Fibroblast of the aortic adventitia (primary cell): ENCODE measurements at places on chromosomes 7 and 10. TPM values are rescaled to one million over a fixed set of nuclear protein-coding genes. Genes with fewer than 3 reads are reported as not detected.

LRRTM3 gene
- total RNA-seq: under 0.01 TPM in 1 of 2 replicates, not detected in the other

BICC1 gene
- total RNA-seq: 123 and 177 TPM in 2 replicates

SPDYE1 gene
- not detected in 2 replicates for total RNA-seq

HOXA6 gene
- not detected in 2 replicates for total RNA-seq

STAM gene
- total RNA-seq: 32.0 and 40.6 TPM in 2 replicates

PDE1C gene
- total RNA-seq: 7.4 and 187 TPM in 2 replicates

TMEM26 gene
- 5.7 and 20.5 TPM in 2 replicates for total RNA-seq

NYAP1 gene
- total RNA-seq: 0.81 and 5.6 TPM in 2 replicates

PTPN20 gene
- 0.27 TPM in 1 of 2 replicates, not detected in the other for total RNA-seq

ZNF212 gene
- total RNA-seq: 5.6 and 14.3 TPM in 2 replicates

TEX47 gene
- not detected in 2 replicates for total RNA-seq

DENND2A gene
- 10.8 and 17.7 TPM in 2 replicates for total RNA-seq

ANKRD7 gene
- total RNA-seq: 1.4 and 3.9 TPM in 2 replicates

VKORC1L1 gene
- 8.7 and 17.8 TPM in 2 replicates for total RNA-seq

C10orf105 gene
- total RNA-seq: under 0.01 TPM in 1 of 2 replicates, not detected in the other

CLDN4 gene
- total RNA-seq: 0.54 and 0.74 TPM in 2 replicates

ACSM6 gene
- not detected in 2 replicates for total RNA-seq

NUTM2A gene
- total RNA-seq: 0.33 TPM in 1 of 2 replicates, not detected in the other

MOGAT3 gene
- total RNA-seq: not detected in 2 replicates

RARRES2 gene
- 1.4 and 76.1 TPM in 2 replicates for total RNA-seq

SH3PXD2A gene
- 15.8 and 20.4 TPM in 2 replicates for total RNA-seq

SEMA3E gene
- total RNA-seq: 0.98 and 16.1 TPM in 2 replicates

FAM241B gene
- total RNA-seq: not detected in 2 replicates

BMI1 gene
- total RNA-seq: 45.3 and 60.9 TPM in 2 replicates

HECW1 gene
- 0.82 and 3.6 TPM in 2 replicates for total RNA-seq

SBDS gene
- 51.9 and 94.1 TPM in 2 replicates for total RNA-seq

SPDYE16 gene
- 0.09 and 0.33 TPM in 2 replicates for total RNA-seq

ADAMTS14 gene
- total RNA-seq: 2.0 and 5.3 TPM in 2 replicates

CFAP46 gene
- total RNA-seq: 0.09 and 1.5 TPM in 2 replicates

PRSS37 gene
- not detected in 2 replicates for total RNA-seq

GRID2IP gene
- total RNA-seq: not detected in 2 replicates

ARL4A gene
- total RNA-seq: 13.2 and 25.8 TPM in 2 replicates

SPDYE9 gene
- 0.08 TPM in 1 of 2 replicates, not detected in the other for total RNA-seq

TMEM213 gene
- total RNA-seq: 0.33 TPM in 1 of 2 replicates, not detected in the other

SPACDR gene
- 0.27 TPM in 1 of 2 replicates, not detected in the other for total RNA-seq

ACTL6B gene
- not detected in 2 replicates for total RNA-seq

SCART1 gene
- 1.6 and 13.5 TPM in 2 replicates for total RNA-seq

ARMC3 gene
- total RNA-seq: 0.25 TPM in 1 of 2 replicates, not detected in the other

VWDE gene
- total RNA-seq: 0.08 and 0.09 TPM in 2 replicates

TFPI2 gene
- total RNA-seq: 69.7 and 97.3 TPM in 2 replicates

ECHDC3 gene
- 0.98 and 1.2 TPM in 2 replicates for total RNA-seq

CADPS2 gene
- total RNA-seq: 16.0 and 26.9 TPM in 2 replicates

EPHA1 gene
- total RNA-seq: not detected in 2 replicates
